ENCODE measurements at places on chromosomes 6 and 20.
A peak's percentile ranks its signal among the peaks of the same experiment; 100 is the strongest.

GRCh38 chr6:77462359-77463307 is 658 bp downstream of the HTR1B start:
- peak; percentile 1 for DNase-seq

DNA sequence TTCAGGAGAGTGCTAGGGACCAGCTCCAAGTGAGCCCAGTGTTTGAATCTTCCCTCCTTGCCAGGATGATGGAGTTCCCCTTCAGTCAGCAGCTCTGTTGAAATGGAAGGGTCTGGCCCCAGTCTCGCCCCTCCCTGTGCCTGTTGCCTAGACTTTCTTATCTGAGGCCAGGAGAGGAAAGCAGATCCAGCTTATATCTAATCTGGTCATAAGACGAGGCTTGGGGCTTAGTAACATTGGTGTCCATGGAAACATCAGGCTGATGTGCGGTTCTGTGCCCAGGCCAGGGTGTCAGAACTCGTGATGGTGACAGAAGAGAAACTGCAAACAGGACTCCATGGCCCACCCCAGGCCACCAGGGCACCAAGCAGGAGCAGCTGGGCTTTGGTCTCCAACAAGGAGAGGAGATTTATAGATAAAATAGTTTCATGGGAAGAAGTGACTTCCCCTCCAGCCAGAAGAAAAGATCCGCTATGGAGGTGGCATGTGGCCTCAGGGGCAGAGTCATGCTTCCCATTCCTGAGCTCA is 9.8 kb downstream of the MAS1L start:
- DNase-seq = no peak

GRCh38 chr6:50353603-50354002 is 303.9 kb upstream of the DEFB112 start:
- no peak for DNase-seq

GRCh38 chr6:70133246-70133645 is 169.6 kb downstream of the COL9A1 start:
- no peak for DNase-seq

DNA sequence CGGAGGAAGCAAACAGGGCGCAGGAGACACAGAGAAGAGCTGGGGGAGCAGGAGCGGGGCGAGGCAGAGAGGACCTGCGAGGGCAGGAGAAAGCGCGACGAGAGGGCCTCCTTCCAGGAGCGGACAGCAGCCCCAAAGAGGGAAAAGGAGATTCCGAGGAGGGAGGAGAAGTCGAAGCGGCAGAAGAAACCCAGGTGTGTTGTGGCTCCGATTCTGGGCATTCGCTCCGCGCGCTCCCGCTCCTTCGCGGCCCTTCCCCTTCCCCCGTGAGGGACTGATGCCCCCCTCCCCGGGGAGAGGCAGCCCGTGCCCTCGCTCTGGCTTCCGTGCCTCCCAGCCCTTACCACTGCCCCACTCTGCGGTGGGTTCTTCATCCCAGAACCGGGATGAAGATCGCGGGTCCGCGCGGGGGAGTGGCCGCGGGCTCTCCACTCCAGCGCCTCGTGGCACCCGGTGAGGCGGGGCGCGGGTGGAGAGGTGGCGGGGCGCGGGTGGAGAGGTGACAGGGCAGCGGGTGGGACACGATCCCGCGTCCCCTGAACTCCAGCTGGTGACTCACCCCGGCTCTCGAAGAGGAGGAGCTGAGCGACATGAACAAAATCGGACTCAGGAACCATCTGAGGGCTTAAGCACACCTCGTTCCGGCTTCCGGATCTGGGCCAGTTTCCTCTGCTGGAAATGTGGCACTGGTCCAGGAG is 22.4 kb downstream of the TMC2 start:
- DNase-seq = no peak

DNA sequence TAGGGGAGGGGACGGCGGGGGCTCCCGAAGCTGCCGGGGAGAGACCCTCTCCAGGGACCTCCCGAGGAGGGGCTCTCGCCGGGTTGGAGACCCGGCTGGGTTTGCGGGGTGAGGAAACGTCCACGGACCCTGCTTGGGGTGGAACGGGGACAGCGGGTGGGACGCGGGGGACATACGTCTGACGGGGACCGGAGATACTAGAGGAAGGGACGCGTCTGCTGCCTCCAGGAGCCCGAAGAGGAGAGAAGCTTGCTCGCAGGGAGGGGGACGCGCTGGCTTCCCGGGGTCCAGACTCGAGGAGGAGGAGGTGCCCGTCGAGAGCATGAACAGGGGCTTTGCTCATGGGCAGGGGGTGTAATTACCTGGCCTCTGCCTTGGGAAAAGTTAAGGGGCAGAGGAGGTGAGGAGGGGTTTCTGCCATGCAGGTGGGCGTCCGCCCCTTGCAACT is 593 bp downstream of the DNMT3B start:
- peak; percentile 20 for DNase-seq

- DNase-seq = no peak
Observed at GRCh38 chr20:38447251-38447661, 12.1 kb upstream of the SNHG17 start.

- no peak for DNase-seq
Observed at GRCh38 chr6:109349419-109349987, 32.8 kb downstream of the CD164 start.

DNA sequence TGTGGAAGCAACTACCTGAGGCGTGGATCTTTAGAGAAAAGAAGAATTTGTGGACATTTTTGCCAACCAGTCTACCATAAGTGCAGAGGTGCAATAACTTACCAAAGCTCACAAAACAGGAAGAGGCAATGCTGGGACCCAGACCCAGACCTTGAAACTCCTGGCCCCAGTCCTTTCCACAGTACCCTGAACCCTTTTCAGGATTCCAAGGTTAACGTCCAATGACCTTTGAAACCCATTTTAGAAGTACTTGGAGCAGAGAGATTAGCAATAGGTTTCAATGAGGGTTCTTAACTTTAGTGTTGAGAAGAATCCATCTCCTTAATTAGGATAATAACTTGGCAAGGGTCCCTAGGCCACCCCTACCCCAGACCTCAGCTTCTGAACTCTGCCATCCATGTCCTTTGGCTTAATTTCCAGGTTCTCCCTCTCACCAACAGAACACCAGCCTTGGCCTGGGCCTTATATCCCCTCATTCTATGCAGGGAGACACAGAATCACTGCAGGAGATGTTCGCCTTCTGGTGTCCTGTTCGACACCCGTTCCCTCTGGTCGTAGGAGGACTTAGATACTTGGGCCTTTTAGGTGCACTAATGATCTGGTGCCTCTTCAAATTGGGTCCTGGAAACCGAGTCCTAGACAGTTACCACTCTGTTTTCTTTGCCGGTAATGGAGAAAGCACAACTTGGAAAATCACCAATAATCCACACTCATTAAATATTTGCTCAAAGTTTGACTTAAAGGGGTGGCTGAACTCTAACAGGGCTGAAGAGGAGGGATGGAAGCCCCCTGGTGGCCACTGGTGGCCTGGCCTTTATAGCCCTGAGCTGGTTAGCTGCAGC is 40.6 kb downstream of the ISM1 start:
- DNase-seq = peak; percentile 69

- no peak for DNase-seq
Observed at GRCh38 chr20:44495802-44496481, 20.3 kb downstream of the TTPAL start.

DNA sequence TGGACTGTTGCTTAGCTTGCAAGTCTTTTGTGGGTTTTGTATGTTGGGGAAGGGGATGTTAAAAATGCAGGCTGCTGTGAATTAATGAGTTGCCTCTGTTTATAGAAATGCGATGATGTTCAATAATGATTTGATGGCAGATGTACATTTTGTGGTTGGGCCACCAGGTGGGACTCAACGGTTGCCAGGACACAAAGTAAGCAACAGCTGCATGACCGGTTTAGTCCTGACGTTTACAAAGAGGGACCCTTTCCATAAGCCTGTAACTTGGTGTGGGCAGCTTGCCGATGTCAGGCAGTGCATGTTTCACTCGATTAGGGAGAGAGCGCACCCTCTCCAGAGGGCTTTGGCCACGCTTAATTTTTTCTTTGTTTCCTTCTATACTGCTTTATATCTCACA is 1.3 kb downstream of the BTBD3 start:
- DNase-seq = no peak

Measured in activated naive CD4-positive, alpha-beta T cell treated with Interleukin-2 at 50 U/mL for 16 hours (primary cell).